NCI-H446 (cell line): ENCODE measurements at places on chromosomes 3 and 15.

DNA sequence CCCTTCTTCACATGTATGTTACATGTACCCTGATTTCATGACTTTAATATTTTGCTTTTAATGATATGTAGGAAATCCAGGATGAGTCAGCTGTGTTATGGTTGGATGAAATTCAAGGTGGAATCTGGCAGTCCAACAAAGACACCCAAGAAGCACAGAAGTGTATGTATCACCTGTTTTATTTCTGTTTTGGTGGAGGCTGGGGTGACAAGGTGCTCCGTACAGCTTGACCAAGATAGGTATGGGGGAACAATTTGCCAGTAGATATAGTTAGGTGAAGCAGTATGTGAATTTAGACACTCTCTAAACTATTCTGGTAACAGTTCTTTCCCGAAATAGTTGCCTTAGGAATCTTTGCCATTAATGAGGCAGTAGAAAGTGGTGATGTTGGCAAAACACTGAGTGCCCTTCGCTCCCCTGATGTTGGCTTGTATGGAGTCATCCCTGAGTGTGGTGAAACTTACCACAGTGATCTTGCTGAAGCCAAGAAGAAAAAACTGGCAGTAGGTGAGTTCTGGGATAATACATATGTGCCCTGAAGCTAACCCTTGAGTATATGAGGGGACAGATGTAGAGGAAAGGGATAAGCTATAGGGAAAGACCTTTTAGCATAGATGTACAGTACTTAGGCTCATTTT lies 63.7 kb upstream of the CRTC3 start:
- DNase-seq = no peak

DNA sequence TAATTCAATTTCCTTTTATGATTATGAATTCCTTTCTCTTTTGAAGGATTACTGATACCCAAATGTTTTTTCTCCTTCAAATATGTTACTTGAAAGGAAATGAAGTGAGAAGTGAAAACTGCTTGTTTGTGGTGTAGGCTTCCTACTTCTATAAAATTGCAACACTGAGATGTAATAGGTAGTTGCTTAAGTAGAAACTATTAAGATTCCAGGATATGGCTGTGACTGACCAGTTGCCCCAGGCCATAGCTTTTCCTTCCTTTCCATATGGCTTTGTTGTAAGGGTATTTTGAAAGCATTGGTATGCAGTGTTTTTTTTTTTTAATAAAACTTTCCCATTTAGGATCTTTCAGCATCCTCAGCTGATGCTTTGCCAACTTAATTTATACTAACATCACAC lies 28.5 kb downstream of the DNAJC13 start:
- no peak for DNase-seq

- no peak for DNase-seq
These were observed 126.8 kb upstream of the GOLGA6L4 start for GRCh38 chr15:84108728-84109127.

DNA sequence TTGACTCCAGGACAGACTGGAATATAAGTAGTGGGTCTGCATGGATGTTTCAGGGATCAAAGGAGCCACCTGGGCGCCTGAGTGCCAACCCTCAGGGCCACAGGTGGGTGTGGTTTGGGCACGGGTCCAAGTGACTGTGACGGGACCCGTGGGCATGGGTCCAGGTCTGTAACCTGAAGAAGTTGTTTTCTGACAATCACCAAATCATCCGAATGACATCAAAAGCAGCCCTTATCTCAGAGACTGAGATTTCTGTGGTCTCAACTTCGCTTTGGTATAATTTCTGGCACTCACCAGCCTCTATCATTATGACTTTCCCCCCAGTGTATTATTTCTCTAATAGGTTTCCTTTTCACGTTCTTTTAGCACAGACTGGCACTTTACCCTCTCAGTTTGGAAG lies 24.4 kb downstream of the RLBP1 start:
- no peak for DNase-seq

DNA sequence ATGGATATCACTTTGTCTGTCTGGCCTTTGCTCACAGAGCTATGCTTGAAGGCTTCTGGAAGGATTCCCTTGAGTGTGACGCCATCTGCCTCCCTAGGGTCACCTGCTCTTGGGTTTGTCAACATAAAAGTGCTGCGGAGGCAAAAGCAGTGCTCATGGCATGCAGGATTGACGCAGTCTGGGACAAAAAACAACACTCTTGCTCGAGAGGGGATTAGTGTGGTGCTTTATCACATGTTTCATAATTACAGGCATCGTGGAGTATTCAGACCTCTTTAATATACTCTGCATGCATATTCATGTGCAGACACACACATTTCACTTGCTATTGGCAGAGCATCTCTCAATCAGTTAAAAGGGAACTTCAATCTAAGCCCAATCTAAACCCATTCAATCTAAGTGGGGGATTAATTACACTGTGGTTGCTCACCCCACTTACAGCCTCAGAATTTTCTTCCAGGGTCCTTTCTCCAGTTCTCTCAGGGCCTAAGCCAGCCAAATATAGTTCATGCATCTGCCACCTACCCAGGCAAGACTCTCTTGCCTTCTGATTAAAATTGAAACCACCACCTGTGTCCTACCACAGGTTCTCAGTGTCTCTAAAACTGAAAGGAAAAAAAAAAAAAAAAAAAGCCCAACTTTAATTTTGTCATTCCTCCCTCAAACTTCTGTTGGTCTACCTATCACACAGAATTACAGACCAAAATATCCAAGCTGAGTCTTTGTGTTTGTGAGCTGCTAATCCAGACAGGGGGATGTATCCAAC lies 75.6 kb downstream of the BFSP2 start:
- DNase-seq = no peak

GRCh38 chr15:97959724-97960363 lies 659 bp upstream of the ARRDC4 start:
- no peak for DNase-seq

DNA sequence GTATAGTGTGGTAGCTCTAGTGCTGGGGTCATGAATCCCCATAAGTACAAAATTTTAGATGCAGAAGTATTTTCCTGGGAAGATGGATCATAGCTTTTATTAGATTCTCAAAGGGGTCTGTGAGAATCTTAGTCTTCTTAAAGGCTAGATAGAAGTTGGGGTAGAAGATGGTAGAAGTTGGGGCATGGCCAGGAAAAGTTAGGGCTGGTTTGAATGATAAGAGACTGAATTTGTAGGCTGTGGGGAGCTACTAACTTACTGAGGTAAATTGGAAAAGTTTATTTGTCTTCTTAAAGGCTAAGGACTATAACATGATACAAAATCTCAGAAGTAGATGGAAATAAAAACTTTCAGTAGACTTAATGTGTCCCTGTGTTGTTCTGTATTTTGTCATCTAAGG lies 1.6 kb upstream of the UBE2Q2 start:
- no peak for DNase-seq

GRCh38 chr3:25897019-25897418 lies 107.1 kb downstream of the OXSM start:
- no peak for DNase-seq

- no peak for DNase-seq
These were observed 88.5 kb downstream of the LINGO1 start for GRCh38 chr15:77544162-77544561.

- peak; percentile 62 for DNase-seq
These were observed 18.7 kb downstream of the TNFAIP8L3 start for GRCh38 chr15:51075826-51076523.

DNA sequence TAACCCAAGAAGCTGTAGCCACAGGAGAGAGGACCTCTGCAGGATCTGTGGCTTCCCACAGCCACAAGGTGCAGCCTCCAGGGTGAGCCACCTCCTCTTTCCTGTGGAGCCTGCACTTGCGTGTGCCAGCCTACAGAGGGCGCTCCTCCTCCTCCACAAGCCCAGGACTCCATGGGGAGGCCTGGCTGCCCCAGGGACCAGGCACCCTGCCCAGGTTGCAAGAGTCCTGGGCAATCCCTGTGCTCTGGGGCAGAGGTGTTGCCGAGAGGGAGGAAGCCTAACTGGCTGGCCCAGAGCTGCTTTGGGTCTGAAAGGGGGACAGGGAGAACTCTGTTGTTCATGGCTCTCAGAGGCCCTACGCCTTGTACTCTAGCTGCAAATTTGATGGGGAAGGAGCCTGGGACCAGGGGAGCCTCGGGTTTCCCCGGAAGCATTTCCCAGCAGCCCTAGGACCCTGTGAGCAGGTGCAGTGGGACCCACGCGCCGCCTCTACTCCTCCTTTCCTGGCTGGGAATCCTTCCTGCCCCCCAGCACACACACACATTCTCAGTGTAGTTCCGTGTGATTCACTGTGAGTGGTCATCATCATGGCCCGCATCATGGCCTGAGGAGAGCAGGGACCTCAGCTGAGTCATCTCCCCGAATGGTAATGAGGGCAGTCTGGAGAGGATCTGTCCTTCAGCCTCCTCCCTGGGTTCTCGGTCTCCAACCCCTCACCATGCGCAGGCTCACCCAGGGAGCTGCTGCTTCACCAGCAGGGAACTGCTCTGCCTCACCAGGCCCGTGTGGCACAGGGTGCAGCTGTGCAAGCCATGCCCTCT lies 24.3 kb downstream of the TBC1D21 start:
- DNase-seq = no peak

- peak; percentile 14 for DNase-seq
These were observed 11.8 kb upstream of the EID1 start for GRCh38 chr15:48866141-48866563.

GRCh38 chr3:62875558-62876002 lies 364 bp upstream of the CADPS start:
- no peak for DNase-seq

DNA sequence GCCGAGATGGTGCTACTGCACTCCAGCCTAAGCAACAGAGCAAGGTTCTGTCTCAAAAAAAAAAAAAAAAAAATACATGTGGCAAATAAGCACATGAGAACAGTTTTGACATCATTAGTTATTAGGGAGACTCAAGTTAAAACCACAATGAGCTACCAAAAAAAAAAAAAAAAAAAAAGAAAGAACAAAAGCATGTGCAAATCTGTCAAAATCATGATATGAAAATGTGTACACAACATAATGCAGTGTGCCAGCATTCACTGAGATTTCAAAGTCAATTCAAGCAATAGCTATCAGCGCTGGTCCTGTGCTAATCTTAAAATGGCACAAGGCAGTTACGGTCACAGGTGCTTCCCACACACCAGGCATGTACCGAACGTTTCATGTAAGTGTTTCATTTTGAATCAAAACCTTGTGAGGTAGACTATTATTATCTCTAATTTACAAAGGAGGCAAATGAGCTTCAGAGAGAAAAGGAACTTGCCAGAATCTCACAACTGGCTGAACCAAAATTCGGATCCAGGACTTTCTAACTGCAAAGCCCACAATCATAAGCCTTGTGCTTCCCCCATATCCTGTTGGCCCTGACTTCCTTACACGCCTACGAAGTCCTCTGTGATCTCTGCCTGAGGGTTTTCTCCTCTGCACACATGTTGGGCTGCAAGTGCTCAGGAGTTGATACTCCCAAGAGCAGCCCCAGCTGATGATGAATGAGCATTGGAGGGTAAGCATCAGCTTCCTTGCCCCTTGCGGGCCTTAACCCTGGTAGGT lies 200.1 kb upstream of the PROK2 start:
- no peak for DNase-seq

DNA sequence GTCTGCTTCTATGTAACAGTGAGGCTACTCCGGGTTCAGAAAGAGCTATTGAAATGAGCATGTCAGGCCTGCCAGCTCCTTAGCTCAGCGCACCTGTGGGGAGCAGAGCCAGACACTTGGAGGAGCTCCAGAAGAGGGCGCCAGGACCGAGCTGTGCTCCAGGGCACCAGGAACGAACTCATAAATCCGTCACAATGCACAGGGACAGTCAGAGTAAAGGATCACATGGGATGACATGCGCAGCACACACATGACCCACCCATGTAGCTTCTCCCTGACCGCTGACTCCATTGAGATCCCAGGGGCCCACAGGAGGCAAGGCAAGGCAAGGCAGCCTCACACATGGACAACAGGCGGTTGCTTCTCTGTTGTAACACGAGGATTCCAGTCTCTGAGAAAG lies 26.0 kb upstream of the GNB5 start:
- no peak for DNase-seq

GRCh38 chr15:49876401-49877038 lies 242.5 kb downstream of the ATP8B4 start:
- no peak for DNase-seq

- no peak for DNase-seq
These were observed 221.5 kb upstream of the TBL1XR1 start for GRCh38 chr3:177418787-177419186.

DNA sequence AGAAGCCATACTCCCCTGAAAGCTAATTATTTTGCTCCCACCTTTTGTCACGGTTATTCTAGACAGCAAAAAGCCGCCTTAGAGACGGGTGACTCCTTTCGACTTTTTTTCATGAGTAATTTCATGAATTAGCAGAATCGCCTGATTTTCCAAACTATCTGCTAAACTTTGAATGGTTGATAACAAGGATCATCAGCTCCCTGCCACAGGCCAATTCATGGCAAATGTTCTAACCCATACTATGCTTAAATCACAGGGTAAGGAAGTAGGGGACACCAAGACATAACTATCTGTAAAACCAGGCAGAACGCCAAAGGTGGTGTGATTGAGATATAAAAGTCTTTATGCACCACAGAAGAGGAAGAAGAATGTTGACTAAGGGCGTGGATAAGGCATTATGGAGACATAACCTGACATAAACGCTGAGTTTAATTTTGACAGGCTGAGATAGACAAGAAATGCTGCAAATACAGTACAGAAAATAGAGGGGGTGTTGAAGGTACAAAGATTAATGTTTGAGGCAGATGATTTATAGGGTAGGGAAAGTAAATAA lies 891 bp upstream of the DMXL2 start:
- DNase-seq = no peak

- no peak for DNase-seq
These were observed 24.1 kb downstream of the ZNF80 start for GRCh38 chr3:114213292-114213626.

- DNase-seq = no peak
These were observed 50.3 kb downstream of the CMTM8 start for GRCh38 chr3:32288819-32289218.

GRCh38 chr3:171677706-171678105 lies 132.6 kb downstream of the PLD1 start:
- DNase-seq = no peak
